ENCODE measurements at places on chromosomes 11 and 22.

DNA sequence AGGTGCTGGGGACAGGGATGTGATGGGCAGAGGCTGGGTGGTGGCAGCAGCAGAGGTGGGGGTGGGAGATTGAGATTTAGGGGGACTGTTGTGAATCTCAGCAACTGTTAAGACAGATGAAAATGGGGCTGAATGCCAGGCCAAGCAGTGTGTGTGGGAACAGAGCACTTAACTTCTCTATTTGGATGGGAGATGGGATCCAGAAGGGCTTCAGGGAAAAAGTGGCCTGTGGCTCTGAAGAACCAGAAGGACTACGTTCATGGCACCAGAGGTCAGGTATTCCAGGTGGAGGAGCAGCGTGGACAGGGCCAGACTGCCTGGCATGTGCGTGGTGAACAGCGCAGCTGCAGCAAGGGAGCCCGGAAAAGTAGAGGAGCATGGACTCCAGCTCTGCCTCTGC lies 82.6 kb upstream of the SYT13 start:
- no peak for DNase-seq

DNA sequence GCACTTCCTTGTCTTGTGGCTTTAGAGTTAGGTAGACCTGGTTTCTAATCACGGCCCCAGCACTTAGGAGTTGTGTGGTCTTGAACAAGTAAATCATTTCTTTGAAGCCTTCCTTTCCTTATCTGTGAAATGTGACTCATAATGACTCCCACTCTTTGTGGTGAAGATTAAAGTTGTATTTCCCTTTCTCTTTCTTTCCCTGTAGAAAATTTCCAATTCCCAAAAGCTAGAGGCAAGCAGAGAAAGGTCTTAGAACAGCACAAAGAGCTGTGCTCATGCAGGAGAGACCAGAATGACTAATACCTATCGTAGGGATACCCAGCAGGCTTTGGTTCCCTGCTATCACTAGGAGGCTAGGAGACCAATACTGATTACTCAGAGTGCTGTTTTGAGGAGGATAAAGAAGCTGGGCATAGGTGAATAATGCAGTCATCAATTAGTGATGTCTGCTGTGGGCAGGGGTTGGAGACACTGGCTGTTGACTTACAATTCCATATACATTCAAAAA lies 270.7 kb upstream of the SYN3 start:
- DNase-seq = peak; percentile 37

DNA sequence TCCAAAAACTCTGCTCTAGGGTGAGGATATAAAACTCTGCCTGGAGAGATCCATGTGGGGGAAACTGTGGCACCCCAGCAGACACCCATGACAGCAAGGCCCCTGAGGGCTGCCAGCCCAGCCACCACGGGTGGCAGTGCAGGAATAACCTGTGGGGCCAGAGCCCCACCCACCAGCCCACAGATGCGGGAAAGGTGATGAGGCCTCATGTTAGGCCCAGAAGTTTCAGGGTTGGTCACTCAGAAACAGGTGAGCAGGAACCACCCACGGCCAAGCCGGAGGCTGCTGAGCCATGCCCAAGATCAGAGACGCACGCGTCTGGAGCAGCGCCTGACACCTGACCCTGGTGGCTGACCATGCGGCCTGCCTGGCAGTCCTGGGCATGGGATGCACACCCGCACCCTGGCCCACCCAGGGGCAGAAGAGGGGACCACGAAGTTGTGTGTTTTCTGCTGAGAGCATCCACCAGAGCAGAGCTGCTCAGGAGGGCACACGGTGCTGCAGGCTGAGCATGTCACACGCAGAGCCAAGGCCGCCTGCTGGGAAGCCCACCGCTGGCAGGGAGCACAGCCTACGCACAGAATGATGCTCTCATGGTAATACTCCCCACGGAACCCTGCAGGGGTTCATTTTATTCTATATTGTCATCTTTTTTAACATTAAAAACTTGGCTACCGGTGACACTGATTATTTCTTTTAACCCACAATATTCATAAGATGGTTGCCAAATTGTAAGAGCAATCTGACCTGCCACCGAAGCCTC lies 41.2 kb downstream of the DUSP8 start:
- DNase-seq = no peak

DNA sequence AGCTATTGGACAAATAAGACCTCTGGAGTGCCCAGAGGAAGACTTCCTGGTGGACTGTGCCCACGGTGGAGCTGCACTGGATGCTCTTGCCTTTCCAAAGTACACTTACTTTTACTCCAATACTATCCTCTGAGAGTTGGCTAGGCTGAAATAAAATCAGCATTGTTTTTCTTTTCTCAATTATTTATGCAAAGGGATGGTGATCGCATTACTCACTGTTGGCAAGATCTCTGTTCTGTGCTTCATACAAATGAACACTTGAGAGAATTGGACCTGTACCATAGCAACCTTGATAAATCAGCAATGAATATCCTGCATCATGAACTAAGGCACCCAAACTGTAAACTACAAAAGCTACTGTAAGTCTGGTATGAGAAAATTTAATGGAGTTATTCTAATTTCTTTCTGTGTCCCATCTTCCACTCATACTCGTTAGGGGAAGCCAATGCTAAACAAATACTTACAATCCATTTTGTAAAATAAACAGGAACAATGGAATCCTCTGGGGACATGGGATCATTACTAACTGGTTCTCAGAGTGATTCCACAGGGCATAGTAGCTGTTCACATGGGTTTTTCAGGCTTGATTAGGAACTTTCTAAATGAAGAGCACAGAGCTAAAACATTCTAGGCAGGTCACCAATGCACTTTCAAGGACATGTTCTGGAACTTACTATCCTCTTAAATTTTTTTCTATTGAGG lies 26.3 kb downstream of the NLRP14 start:
- peak; percentile 5 for DNase-seq

GRCh38 chr11:81966340-81966739 lies 767.3 kb downstream of the FAM181B start:
- DNase-seq = no peak

GRCh38 chr22:49509016-49509415 lies 318.7 kb downstream of the BRD1 start:
- DNase-seq = no peak

GRCh38 chr22:33129621-33130020 lies 71.4 kb upstream of the SYN3 start:
- no peak for DNase-seq

DNA sequence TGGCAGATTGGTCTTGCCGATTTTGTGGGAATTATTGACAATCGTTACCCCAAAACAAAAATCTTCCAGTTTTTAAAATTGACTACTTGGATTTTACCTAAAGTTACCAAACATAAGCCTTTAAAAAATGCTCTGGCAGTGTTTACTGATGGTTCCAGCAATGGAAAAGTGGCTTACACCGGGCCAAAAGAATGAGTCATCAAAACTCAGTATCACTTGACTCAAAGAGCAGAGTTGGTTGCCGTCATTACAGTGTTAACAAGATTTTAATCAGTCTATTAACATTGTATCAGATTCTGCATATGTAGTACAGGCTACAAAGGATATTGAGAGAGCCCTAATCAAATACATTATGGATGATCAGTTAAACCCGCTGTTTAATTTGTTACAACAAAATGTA lies 37.2 kb downstream of the IGLL1 start:
- no peak for DNase-seq

- no peak for DNase-seq
These were observed 12.1 kb upstream of the XBP1 start for GRCh38 chr22:28812516-28812915.

- DNase-seq = no peak
These were observed 801.7 kb downstream of the BRD1 start for GRCh38 chr22:49025791-49026493.

GRCh38 chr11:123601136-123601535 lies 53.3 kb downstream of the SCN3B start:
- DNase-seq = peak; percentile 71

GRCh38 chr11:116042146-116042545 lies 537.9 kb upstream of the CADM1 start:
- no peak for DNase-seq

GRCh38 chr11:79546351-79546750 lies 105.5 kb upstream of the TENM4 start:
- DNase-seq = no peak

DNA sequence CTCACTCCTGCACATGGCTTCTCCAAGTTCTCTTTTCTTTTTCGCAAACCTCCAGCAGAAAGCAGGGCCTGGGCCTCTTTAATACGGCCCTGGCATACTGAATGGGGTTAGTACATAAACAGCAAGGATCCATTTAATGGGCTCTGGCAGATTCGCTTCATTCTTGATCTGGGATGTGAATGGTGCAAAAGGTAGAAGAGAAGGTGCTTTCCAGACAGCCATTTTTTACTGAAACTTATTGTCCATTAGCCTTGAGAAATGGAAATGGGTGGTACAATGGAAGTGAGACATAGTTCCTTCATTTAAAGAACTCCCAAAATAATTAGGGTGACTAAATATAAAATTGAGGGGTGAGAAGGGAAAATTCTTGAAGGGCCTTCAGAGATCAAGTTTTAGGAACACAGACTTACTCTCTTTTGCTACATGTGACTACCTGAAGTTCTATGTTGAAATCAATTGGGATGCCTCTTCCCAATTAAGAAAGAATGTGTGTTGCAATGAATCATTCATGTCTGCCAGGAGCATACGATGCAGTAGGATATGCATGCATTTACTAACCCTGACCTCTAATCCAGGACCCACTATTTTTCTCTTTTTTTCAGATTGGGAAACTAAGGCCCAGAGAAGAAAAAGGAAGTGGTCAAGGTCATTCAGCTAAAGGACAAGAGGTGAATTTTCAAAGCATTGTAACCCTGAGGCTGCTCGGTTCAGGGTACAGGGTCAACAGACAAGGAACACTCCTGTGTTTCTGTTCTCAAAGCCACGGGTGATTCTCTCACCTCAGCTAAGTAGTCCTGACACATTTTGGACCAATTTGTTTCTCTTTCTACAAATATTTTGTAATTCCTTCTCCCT lies 144.1 kb downstream of the BBOX1 start:
- no peak for DNase-seq

DNA sequence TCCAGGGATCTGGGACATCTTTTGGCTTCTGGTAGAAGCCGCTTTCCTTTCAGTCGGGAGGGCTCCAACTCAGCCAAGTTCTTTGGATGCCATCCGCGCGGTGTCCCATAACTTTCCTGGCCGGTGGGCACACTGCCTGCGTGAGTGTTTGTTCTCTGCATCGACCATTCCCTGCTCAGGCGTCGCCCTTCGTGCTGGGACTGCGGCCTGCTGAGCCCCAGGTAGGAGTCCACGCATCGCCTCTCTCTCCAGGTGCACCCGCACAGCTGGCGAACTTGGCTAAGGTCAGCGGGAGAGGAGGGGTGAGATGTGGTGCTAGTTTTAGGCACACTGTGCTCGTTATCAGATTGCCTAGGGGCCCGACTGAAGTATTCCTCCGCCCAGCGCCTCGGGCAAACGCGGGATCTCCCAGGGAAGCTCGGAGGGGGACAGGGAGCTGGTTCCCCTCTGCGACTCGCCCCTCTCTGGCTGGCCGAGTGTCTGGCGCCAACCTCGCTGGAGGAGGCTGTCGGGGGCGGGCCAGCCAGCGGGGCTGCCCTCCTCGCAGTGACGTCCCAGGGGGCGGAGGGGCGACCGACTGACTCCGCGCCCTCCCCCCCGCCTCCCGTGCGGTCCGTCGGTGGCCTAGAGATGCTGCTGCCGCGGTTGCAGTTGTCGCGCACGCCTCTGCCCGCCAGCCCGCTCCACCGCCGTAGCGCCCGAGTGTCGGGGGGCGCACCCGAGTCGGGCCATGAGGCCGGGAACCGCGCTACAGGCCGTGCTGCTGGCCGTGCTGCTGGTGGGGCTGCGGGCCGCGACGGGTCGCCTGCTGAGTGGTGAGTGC lies at the start of gene LAYN:
Gene LAYN, plus strand, starts transcription at position 607 of the 823 bp plus-strand sequence. Its CDS starts 124 bp downstream, at position 731.
- peak; percentile 93 for DNase-seq

DNA sequence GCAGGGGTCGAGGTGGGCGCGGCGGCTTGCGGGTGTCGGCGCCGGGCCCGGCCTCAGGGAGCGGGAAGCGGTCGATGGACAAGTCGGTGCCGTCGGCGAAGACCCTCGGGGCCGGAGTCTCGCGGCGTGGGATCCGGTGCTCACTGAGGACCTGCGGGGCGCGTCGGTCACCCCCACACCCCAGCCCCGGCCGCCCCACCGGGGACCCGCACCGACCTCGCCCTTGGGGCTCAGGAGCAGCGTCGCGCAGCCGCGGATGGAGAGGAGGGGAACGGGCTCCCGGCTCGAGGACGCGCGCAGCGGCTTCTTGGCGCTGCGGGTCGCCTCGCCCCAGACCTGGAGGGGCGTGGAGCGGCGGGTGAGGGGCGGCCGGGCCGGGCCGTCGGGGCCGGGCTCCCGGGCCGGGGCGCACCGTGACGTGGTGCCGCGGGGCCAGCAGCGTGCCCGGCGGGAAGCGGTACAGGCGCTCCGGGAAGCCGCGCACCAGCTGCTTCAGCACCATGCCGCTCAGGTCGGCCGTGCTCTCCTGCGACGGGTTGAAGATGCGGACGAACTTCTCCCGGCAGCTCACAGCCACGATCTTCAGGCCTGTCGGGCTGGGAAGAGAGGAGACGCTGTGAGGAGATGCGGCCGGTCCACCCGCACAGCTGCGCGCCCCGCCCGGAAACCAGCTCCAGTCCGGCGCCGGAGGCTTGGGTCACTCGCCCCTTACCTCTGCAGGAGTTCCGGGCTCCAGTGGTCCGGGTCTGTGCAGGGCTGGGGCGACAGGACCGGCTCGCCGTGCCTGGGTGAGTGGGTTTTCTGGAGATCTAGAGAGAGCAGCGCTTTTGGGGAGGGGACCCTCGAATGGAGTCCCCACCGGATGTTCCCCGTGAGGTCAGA lies 4.5 kb downstream of the LMNTD2 start:
- no peak for DNase-seq

GRCh38 chr11:65953471-65953870 lies 8.1 kb upstream of the SART1 start:
- no peak for DNase-seq

DNA sequence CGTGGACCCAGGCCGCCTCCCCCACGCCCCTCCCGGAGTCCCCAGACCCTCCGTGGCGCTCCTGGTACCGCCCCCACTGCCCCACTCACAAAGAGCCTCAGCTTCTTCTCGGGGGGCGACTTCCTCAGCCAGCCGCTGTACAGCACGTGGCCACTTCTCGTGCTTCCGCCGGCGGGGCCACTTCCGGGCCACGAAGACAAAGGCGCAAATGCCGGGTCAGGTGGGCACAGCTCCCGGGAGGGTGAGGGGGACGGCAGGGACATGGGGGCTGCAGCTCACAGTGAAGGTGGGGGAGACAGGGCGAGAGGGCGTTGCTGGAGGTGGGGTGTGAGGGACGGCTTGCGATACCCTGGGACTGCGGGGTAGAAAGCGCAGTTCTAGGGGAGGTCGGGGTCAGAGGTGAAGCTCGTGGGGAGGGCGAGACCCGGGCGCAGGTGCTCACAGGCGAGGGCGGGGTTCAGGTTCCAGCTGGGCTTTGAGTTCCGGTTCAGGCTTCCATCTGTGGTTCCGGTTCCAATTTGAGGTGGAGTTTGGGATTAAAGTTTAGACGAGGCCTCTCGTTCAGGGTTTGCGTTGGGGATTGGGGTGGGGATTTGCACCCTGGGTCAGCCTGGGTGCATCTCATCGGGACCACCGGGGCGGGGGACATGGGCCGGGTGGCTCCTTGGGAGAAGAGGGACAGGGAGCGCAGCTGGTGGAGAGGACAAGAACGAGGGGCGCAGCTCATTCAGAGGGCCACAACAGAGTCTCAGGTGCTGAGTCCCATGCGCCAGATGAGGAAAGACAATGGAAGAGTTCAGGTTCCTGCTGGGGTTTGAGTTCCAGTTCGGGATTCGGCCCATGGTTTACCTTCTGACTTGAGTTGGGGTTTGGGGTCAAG lies at the start of gene GAB4:
Gene GAB4, minus strand, starts transcription at position 371 of the 880 bp plus-strand sequence. Its CDS starts 108 bp downstream, at position 263.
- DNase-seq = no peak

GRCh38 chr22:47370448-47371262 lies 608.2 kb downstream of the TBC1D22A start:
- DNase-seq = no peak
